ENCODE measurements at places on chromosomes 2 and 18.

DNA sequence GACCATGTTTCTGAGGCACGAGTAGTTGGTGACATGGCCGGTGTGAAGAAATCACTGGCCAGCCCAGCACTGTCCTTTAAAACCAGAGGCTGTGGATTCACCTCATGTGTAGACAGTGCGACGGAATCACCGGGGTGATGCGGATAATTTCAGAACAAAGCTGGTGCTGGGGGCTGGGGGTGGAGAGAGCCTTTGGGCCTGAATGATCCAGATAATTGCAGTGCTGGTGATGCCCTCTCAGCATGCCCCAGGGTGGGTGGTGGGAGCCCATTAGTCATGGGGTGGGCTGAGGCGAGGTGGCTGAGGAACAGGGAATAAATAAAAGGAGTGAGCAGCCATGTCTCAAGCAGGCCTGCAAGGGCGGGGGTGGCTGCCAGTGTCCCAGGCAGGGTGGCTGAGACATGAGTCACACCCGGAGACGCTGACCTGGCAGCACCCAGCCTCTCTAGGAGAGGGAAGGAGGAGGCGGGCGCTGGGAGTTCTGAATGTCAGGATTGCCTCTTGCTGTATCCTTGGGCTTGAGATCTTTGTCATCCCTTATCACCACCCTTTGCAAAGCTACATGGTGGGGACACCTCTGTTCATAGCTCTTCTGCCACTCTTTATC is 151.1 kb upstream of the MSH6 start:
- peak overlapping the region; percentile 56 for H3K27ac ChIP-seq
- H3K4me3 ChIP-seq: no peak overlapping the region

DNA sequence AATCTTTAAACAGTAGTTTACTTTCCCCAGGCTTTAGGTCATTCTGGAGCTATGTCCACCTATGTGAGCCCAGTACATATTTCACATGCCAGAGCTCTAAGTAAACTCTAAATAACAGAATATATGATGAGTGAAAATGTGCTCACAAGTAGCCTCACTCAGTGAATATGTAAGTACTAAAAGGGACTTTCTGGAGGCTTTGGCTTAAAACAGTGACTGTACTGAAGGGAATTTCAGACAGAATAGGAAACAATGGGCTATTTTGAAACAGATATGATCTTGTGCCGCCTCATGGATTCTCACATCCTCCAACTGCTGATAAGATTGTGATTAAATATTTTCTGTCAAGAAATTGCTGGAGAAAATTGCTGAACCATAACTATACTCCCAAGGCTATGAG is 747.9 kb downstream of the SOCS6 start:
- no peaks in the 10 kb centered on the region for H3K27me3 ChIP-seq
- no peaks in the 10 kb centered on the region for H3K36me3 ChIP-seq
- peak overlapping the region; percentile 68 for H3K27ac ChIP-seq
- peak; percentile 75 for DNase-seq
- peaks cover 24% of the 10 kb centered on the region for H3K4me1 ChIP-seq

DNA sequence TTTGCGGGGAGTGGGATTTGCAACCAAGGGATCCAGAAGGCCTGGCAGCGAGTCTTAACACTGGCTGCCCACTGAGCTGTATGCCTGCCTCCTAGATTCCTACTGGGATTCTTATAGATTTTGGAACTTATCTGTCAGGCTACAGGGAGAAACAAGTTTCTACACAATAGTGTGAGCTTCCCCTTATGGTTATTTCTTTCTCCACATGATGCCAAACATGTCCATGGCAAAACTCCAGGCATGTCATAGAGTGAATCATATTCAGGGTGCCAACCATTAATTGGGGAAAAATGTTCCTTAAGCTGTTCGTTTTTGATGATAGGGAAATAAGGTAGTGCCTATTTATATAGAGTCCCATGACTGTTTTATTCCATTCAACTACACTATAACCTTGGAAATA is 1185.2 kb upstream of the CELF4 start:
- H3K27ac ChIP-seq: no peak overlapping the region
- no peaks in the 10 kb centered on the region for H3K27me3 ChIP-seq
- DNase-seq: no peak
- no peaks in the 10 kb centered on the region for H3K4me1 ChIP-seq
- H3K36me3 ChIP-seq: no peaks in the 10 kb centered on the region
- H3K4me3 ChIP-seq: no peak overlapping the region

DNA sequence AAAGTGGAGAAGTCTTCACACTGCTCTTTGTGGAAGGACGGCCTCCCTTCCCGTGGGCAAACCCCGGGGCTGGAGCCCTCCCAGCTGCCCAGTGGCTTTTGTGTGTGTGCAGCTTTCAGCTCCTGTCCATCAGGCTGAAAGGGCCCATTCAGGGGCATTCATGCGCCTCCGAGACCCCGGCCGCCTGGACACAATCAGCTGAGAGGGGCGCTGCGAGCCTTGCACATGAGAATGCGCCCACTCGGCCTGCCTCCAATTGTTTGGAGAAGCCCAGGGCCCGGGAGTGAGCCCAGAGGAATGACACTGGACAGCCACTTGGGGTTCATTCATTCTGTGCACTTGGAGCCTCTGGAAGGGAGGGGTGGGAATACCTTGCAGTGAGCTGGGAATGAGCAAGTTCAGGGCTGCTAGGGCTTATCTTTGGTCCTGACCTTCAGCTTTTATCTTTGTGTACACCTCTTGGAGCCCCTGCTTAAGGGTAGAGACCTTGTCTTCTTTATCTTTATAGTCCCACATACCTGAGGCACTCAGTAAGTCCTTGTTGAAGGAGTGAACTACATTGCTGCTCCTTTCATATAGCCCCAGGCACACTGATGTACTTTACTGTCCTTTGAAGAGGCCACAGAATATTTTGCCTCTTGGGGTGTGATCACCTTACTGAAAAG is 56.5 kb downstream of the TCF7L1 start:
- H3K27ac ChIP-seq: no peak overlapping the region
- no peaks in the 10 kb centered on the region for H3K36me3 ChIP-seq
- H3K4me1 ChIP-seq: no peaks in the 10 kb centered on the region

DNA sequence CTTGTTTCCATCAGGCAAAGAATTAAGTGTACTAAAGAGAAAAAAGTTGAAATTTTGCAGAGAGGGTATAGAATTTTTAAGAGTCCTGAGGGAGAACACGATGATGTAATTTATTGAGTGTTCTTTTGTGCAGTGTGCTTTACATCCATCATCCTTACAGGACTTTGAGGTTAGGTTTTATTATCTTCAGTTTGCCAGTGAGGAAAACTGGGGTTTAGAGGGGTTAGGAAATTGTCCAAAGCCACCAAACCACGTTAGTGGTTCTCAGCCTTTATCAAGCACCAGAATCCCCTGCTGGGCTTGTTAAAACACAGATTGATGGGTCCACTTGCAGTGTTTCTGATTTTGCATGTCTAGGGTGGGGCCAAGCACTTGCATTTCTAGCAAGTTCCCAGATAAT is 277.5 kb downstream of the KCNS3 start:
- H3K27ac ChIP-seq: no peak overlapping the region
- no peak overlapping the region for H3K4me3 ChIP-seq
- H3K4me1 ChIP-seq: peaks cover 28% of the 10 kb centered on the region
- no peak for DNase-seq
- H3K27me3 ChIP-seq: no peaks in the 10 kb centered on the region

Measured in PC-9 (cell line).